ENCODE measurements at places on chromosomes 13 and 19.

DNA sequence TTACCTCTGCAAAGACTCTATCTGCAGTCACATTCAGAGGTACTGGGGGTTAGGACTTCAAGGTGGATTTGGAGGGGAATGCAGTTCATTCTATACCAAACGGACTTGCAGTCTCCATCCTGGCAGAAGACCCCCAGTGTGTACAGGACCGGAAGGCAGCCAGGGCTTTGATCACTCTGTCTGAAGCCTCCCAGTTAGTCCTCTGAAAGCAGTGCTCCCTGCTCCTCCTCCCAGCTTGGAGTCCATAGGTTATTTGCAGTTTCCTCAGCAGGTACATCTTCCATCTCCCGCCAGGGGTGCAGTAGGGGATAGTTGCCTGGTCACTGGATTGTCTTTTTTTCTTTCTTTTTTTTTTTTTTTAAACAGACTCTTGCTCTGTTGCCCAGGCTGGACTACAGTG lies 78.8 kb upstream of the KCTD15 start:
- no peak for DNase-seq

GRCh38 chr19:7852851-7853769 lies 21.1 kb downstream of the PRR36 start:
- peak; percentile 97 for DNase-seq

GRCh38 chr19:10431254-10431942 lies 11.1 kb downstream of the PDE4A start:
- peak; percentile 46 for DNase-seq

DNA sequence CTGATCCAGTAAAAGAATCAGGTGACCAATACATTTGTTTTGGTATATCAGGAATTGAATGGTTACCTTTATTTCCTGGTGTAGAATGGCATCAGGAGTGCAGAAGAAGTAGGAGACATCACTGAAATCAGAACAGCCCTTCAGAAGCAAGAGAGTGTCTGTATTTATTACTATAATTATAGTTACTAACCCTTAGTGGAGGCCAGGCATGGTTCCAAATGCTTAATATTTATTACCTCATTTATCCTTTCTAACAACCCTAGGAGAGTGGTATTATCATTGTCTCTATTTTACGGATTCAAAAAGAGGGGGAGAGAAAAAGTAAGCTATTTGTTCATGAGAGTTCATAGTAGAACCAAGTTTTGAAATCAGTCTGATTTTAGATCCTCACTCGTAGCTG lies 1292.9 kb downstream of the PCDH9 start:
- no peak for DNase-seq

DNA sequence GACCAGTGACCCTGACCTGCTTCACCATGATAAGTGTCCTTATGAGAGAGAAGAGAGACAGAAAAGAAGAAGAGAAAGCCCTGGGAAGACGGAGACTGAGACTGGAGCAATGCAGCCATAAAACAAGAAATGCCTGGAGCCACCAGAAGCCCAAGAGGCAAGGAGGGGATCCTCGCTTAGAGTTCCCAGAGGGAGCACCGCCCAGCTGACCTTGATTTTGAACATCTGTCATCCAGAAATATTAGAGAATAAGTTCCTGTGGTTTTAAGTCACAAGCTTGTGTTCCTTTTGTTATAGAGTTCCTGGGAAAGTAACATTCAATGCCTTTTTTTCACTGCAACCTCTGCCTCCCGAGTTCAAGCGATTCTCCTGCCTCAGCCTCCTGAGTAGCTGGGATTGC lies 20.2 kb downstream of the CERS1 start:
- DNase-seq = no peak

DNA sequence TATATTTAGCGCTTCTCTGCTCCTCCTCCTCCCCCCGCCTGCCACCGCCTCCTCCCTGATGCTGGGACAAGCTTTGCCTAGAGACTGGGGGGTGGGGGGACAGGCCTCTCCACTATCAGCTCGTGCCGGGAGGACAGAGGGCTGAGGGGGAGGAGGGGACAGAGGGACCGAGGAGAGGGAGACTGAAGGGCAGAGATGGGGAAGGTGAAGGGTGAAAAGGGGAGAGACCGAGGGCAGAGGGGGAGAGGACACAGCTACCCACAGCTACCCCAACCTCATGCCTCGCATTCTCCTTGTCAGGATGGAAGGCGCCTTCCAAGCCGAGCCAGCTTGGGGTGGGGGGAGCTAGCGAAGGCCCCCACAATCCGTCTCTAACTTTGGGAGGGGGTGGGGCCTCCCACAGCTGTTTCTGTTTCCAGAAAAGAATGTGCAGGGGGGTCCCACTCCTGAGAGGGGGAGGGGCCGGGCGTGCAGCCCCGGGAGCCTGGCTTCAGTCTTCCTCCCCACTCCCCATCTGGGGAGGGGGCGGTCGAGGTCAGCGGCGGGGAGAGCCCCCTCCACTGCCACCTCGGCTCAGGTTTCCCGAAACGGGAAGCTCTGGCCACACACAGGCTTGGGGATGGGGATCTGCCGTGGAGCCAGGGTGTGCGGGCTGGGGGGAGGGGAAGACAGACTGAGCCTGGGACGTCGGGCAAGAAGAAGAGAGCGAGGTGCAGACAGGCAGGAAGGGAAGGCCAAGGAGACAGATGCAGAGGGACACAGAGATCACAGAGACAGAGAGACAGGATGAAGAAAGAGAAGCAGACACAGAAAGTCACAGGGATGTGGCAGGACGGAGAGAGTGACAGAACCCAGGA lies 1.6 kb downstream of the DACT3 start:
- DNase-seq = peak; percentile 71

- no peak for DNase-seq
Measured at GRCh38 chr13:51971520-51972426, 39.5 kb downstream of the ATP7B start.

DNA sequence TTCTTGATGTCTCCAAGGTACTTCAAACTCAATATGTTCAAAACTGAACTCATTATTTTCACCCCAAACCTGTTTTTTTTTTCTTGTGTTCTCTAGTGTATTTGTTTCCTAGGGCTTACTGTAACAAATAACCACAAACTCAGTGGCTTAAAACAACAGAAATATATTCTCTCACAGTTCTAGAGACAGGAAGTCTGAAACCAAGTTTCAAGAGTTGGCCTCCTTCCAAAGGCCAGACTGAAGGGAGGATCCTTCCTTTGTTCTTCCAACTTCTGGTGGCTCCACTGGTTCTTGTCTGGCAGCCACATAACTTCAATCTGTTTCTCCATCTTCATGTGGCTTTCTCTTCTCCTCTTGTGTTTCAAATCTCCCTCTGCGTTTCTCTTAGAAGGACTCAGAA lies 62.0 kb upstream of the PDCD5 start:
- DNase-seq = no peak

DNA sequence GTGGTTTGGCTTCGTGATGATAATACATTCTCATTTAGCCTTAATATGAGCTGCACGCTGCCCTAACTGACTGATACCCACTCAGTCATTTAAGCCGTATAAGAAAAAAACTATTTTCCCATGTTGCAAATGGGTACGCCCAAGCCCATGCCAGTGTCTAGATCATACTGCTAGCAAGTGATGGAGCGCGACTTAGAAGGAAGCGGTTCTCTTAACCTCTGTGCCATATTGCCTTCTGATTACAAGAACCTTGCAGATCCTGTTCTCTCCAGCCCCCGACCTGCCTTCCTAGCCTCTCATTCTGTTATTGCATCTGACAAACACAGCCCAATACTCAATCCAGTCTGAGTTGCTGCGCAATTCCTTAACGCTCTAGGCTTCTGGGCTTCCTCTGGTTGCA lies 603 bp downstream of the GPALPP1 start:
- peak; percentile 22 for DNase-seq

DNA sequence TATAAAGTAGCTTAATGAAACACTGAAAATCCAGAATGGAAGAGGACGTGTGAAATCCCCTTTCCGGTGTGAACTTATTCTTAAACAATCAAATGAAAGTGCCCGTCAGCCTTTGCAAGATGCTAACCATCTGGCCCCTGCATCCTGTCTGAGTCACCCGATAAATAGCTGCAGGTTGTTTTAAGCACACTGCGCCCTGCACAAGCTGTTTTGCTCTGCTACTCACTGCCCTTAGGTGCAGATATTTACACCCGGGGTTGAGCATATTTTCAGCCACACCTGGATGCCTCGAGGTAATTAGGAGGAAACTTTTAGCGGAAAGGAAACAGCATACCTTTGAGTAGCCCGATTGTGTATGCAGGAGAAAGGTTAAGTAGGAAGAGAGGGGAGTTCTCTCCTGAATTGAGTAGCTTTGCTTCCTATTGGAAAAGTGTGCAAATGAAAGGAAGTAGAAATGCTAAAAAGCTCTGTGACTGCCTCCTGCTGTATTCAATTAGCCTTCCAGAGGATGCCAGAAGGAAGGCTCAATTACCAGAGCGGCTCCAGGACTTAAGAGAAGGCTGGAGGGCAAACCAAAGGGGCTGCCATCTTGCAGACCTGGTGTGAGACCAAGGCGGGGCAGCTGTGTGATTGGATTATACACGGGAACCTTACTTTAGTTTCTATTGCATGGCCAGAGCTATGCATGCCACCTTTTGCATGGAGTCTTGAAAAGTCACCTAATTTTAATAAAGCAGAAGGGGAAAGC lies 42.5 kb downstream of the IRS2 start:
- peak; percentile 79 for DNase-seq

DNA sequence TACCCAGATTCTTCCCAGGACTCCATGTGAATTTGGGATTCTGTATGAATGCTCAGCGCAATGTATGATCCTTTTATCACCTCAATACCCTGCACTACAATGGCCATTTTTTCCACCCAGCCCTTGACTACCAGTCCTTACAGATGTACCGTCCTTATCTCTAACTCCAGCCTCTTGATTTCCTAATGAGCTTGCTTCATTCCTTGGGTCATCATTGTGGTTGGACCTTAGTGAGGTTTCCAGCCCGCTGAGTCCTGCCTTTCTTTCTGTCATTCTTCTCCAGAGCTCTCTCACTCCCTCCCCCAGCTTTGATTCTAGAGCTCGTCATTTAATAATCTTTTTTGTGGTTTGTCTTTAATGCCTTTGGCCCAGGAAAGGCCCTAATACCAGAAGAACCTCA lies 438.5 kb downstream of the ZNF536 start:
- DNase-seq = no peak

DNA sequence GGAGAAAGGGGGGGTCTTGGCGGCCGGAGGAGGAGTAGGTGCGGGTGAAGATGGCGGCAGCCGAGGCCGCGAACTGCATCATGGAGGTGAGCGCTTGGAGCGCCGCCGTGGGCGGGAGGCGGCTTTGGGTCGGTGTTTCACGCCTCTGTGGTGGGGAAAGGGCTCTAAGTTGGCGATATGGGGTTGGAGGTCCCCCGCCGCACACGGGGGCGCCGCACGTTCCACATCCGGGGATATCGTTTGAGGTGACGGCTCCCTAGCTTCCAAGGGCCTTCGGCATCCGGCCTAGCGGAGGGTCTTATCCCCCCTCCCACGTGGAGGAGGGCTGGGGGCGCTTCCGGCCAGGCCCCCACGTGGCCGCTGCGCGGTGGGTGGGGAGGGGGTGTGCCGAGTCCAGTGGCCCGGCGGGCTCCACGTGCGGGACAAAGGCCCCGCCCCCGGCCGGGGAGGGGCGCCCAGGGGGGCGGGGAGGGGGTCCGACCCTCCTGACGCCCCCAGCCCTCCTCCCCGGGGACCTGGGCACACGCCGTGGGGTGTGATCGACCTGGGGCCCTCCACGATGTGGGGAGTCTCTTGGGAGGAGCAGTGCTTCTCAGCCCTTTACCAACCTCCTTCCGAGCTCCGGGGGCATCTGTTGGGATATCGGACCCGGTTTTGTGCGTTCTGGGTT lies at the start of gene PRMT1:
Gene PRMT1, plus strand, starts transcription at position 41 of the 670 bp plus-strand sequence. Its CDS starts 10 bp downstream, at position 51.
- peak; percentile 78 for DNase-seq

Data from SK-N-SH (cell line).